ENCODE measurements at places on chromosomes 1 and 21. TPM values are rescaled to one million over a fixed set of nuclear protein-coding genes. Genes with fewer than 3 reads are reported as not detected.

DNA sequence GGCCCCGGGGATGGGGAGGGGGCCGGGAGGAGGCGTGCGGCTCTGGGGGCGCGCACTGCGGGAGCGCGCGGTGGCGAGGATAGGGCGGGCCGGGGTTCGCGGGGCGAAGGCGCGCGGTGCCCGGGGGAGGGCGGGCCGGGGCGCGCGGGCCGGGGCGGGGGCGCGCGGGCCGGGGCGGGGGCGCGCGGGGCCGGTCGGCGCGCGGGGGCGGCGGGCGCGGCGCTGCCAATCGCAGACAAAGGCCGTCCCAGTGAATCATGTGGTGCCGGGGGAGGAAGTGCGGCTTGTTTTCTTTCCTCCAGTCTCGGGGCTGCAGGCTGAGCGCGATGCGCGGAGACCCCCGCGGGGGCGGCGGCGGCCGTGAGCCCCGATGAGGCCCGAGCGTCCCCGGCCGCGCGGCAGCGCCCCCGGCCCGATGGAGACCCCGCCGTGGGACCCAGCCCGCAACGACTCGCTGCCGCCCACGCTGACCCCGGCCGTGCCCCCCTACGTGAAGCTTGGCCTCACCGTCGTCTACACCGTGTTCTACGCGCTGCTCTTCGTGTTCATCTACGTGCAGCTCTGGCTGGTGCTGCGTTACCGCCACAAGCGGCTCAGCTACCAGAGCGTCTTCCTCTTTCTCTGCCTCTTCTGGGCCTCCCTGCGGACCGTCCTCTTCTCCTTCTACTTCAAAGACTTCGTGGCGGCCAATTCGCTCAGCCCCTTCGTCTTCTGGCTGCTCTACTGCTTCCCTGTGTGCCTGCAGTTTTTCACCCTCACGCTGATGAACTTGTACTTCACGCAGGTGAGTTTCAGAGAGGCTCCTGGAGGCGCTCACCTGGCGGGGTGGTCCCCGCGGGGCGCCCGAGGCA lies at the start of gene GPR137B:
GPR137B (plus strand) TSS at position 287 of the 851 bp plus-strand sequence; CDS start at position 371, 84 bp downstream.
- H3K27me3 ChIP-seq = peaks cover 38% of the 10 kb centered on the region
- no peaks in the 10 kb centered on the region for H3K36me3 ChIP-seq
- H3K27ac ChIP-seq = no peak within 1 kb of the TSS
- no peak for DNase-seq

DNA sequence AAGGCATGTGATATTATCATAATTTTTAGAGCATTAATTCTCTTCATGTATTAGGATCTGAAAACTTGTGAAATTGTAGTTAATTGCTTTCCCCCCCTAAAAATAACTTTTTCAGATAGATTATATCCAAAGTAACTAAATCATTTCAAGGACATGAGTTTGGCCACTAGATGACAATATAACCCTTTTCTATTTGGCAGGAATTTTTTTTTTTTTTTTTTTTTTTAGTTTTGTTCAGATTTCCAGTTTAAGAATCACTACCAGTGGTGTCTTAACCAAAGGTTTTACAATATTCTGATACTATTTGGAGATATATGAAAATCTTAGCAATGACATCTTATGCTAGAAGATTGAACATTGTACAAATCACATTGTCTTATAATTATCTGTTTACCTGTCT lies 370.8 kb downstream of the AMY1C start:
- H3K4me3 ChIP-seq = no peak overlapping the region
- no peak for DNase-seq
- H3K4me1 ChIP-seq = no peaks in the 10 kb centered on the region
- H3K27ac ChIP-seq = no peak overlapping the region

GRCh38 chr1:29453502-29454240 lies 217.3 kb downstream of the PTPRU start:
- no peak overlapping the region for H3K27ac ChIP-seq
- DNase-seq = no peak
- no peaks in the 10 kb centered on the region for H3K27me3 ChIP-seq
- no peaks in the 10 kb centered on the region for H3K36me3 ChIP-seq
- no peaks in the 10 kb centered on the region for H3K4me1 ChIP-seq

DNA sequence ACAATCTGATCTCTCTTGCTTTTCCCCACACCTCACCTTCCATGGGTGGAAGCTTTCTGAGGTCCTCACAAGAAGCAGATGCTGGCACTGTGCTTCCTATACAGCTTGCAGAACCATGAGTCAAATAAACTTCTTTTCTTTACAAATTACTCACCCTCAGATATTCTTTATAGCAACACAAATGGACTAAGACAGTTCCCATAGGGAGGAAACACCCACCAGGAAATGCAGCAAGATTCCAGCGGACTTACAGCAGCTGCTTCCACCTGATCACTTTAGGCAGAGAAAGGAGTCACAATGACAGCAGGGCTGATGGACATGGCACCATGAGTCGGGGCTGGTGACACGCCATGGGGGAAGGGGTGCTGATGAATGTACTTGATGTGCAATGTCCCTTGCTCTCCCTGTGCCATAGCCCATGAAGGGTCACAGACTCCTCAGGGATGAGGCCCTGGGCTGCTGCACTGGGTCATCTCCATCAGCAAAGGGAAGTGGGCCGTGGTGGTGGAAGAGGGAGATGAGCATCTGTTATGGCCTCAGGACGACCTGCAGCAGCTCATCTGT lies 53.9 kb downstream of the PRSS38 start:
- no peak overlapping the region for H3K27ac ChIP-seq
- no peak for DNase-seq
- H3K27me3 ChIP-seq = no peaks in the 10 kb centered on the region
- H3K4me3 ChIP-seq = no peak overlapping the region
- H3K4me1 ChIP-seq = no peaks in the 10 kb centered on the region

The TYW3 gene
- total RNA-seq = 9.2 TPM

The SIK1 gene
- 2.2 TPM for total RNA-seq

Data from gastrocnemius medialis (tissue), 4 donors.